Tongue (tissue), 3 donors: ENCODE measurements at places on chromosomes 1 and 21.

DNA sequence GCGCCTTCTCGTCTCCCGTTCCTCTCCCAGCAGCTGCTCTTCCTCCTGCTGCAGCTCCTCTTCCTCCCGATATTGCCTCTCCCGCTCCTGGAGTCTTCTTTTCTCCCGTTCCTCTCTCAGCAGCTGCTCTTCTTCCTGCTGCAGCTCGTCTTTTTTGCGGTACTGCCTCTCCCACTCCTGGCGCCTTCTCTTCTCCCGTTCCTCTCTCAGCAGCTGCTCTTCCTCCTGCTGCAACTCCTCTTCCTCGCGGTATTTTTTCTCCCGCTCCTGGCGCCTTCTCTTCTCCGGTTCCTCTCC, 5.3 kb downstream of the TCHH start:
- DNase-seq, result no peak

DNA sequence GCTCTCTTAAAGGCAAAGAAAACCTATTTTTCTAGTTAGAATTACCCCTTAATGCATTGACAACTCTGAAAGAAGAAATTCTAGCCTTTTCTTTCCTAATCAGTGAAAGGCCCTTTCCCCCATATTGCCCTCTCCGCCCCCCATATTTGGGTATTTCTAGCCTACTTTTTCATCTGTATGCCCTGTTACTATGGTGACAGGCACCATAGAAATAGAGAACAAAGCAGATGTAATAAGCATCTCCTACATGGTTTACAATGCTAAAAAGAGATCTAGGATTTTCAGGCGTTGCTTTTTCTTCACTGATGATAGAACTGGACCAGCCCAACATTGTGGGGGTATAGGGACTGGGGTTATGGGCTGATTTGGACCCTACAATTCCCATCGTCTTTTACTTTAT, 14.5 kb downstream of the LRRC8B start:
- no peak for DNase-seq

GRCh38 chr1:98898940-98899339, 105.7 kb downstream of the PLPPR5 start:
- DNase-seq, result no peak

- DNase-seq, result peak; percentile 89
These were observed 20.6 kb upstream of the SLC45A3 start for GRCh38 chr1:205700865-205701401.

GRCh38 chr21:37425684-37426083, 59.1 kb downstream of the DYRK1A start:
- no peak for DNase-seq

DNA sequence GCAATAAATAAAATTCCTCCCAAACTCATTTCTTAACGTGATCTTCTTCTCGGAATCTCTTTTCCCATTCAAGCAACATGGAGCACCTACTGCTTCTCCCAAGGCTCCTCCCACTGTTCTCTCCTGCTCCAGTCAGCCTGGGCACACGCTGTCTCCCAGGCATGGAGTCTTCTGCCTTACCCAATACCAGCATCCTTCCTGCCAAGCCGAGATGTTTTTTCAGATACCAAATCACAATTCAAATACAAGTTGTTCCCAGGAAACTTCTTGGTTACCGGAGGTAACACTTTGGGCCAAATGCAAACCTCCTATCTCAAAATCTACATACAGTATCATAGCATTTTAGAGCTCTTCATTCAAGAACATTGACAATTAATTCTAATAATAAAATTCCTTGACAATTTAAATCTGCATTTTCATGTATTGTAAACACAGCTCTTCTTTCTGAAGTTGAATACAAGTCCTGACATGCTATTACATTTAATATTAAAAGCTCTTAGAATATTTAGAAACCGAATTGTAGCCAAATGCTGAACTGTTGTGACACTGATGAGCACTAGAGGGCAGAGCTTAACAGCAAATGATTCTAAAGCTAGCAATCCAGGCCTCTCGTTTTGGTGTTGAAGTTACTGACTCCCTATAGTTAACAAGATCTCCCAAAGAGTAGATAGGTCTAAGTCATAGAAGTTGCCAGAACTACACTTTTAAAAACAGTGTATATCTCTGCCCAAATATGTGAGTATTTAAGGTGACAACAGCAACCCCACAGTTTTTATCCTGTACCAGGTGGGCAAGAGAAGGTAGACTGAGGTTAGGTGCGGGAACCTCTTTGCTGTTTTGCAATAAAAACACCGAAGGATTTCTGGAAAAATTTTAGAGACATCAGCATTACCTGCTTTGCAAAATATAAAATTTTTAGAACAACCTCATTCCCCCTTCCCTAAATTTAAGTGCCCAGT, 52.3 kb downstream of the BCAR3 start:
- peak; percentile 89 for DNase-seq

DNA sequence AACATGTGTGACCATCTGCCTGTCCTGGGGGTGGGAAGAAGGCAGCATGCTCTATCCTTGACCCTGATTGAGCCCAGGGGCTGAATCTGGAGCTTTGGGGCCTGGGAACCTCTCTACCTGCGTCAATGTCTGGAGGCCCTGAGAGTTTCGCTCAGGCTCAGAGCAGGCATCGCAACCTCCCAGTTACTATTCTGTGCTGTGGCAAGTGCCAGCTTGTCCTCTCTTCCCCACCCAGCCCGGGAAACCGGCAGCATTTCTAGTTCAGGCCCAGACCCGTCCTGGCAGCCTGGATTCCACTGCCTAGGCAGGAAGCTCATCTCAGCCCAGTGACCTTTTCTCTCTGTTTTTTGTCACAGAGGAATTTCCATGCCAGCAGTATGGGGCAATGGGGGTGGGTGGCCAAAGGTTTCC, 10.0 kb upstream of the IRF6 start:
- DNase-seq, result peak; percentile 75

GRCh38 chr1:81574408-81574807, 226.3 kb upstream of the ADGRL2 start:
- peak; percentile 39 for DNase-seq

DNA sequence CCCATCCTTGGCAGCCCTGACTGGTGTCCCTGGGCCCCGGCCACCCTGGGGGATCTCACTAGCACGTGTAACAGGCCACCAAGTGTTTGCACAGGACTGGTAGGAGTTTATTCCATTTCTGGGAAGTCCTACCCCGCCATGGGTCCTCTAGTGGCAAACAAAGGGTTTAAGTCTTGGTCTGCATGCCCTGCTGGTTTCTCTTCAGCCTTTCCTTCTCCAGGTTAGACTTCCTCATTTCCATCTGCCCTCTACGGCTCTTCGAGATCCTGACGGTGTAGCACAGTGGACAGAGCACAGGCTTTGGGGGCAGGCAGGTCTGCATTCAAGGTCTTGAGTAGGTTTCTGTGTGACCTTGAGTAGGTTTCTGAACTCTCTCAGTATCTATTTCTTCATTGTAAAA, 2.8 kb downstream of the AGTRAP start:
- DNase-seq, result no peak

DNA sequence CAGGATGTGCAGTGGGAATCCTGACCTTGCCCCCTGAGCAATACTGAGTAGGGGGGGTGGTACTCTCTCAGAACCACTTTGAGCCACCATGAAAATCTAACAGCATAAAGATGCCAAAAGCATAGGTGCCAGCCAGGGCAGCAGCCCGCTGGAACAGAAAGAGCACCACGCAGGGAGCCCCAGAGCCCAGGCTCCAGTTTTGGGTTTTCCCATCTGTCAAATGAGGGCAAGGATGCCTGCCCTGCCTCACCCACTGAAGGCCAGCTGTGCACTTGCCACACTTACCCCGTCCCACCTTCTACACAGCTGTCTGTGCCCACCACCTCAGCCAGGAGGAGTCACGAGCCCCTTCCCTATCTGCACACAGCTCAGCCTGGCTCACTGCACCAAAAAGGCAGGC, 20.8 kb downstream of the LRP8 start:
- no peak for DNase-seq

- no peak for DNase-seq
These were observed 553.3 kb upstream of the ZRANB2 start for GRCh38 chr1:71634159-71634558.

DNA sequence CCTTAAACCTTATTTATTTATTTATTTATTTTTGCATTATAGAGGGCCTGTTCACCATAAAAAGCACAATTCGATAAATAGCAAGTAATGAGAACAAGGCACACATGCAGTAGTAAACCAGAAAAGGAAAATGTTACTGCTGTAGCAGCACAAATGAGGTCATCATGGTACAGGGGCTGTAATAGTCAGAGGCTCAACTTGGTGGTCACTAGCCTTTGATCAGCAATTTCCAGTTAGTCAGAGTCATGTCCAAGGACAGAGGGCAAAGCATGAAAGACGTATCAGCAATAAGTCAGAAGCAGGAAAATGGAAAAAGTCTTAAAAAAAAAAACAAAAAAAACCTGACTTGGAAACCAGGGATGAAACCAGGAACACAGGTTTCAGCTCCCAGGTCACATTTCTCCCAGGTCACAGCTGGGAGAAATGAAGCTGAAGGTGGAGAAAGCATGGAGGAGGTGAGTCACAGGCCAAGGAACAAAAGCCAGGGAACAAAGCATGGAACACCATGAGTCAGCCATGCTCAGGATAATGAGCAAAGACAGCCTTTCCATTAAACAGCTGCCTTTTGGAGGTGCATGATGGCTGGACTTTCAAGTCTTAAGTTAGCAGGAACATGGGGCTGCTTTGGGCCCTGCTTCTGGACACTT, 556.3 kb downstream of the LTN1 start:
- no peak for DNase-seq

DNA sequence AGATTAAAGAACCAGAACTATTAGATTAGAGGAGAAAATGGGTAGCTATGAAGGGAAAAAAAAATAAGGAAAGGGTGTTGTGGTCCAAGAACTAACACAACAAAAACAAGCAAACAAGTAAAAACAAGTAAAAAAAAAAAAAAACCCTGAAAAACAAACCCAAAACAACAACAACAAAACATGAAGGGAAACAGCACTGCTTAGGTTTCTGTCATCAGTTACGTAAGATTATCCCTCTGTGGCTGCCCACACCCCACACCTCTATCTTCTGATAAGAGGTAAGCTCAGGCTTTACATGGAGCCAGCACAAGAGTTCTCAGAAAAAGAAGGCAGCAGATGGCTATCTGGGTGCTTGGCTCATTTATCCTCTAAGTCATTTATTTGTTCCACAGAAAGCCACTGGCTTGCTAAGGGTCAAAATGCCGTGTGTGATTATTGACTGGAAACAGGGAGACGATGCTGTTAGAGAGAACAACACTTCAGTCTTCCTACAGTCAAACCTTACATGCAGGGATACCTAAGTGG, 57.5 kb downstream of the KIAA0319L start:
- no peak for DNase-seq

- peak; percentile 92 for DNase-seq
These were observed 4.4 kb upstream of the ZNF692 start for GRCh38 chr1:248862998-248863881.

DNA sequence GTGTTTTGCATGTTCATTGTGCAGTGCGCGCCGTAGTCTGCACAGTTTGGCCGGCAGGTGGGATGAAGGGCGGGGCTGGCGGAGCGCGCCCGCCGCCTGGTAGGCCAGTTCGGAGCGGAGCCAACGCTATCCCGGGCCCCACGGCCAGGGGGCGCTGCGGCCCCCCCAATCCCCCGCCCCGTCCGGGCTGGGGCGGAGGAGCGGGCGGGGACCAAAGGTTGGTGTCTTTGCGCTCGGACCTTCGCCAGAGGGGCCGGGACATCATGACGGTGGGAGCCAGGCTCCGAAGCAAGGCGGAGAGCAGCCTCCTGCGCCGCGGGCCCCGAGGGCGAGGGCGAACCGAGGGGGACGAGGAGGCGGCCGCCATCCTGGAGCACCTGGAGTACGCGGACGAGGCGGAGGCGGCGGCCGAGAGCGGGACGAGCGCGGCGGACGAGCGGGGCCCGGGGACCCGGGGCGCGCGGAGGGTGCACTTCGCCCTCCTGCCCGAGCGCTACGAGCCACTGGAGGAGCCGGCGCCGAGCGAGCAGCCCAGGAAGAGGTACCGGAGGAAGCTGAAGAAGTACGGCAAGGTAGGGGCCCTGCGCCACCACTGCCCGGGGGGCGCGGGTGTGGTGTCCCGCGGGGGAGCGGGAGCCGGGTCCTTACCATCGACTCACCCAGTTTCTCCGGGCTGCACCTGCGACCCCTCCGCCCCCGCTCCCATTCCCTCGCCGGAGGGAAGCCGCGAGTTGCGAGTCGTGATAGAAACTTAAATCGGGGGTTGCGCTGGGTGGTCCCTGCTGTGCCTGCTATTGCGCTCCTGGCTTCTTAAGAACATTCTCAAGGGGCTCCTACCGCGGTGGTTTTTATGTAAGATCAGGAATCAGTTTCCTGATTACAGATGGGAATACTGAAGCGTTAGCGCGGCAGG, at the start of gene C1orf115:
TSS of gene C1orf115 (plus strand) at position 224 of the 913 bp plus-strand sequence. CDS start at position 264, 40 bp downstream.
- peak; percentile 78 for DNase-seq

- no peak for DNase-seq
These were observed 6.0 kb downstream of the CYB561D1 start for GRCh38 chr1:109499661-109500536.

DNA sequence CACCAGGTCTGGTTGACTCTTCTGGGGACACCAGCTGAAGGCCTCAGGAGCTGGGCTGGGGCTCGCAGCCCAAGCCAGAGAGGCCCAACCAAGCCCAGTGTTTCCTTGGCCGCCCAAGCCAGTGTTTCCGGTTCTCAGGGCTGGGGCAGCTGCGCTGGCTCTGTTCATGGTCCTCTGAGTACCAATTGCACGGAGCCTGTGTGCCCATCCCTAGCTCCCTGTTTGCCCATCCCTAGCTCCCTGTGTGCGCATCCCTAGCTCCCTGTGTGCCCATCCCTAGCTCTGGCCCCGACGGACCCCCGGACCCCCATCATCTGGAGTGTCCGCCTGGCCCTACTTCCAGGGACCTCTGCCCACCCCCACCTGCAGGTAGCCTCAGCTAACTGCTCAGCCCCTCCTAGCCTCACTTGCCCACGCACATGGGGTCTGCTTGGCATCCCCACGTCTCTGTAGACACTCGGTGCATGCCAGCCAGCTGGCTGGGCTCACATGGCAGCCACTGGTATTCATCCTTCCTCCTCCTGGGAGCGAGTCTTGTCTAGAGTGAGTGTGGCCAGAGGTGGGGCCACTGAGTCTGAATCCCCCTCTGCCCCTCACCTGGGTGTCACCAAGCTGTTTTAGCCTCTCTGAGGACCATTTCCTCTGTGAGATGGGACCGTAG, 64.0 kb downstream of the WNT9A start:
- DNase-seq, result no peak

- DNase-seq, result no peak
These were observed 381.0 kb downstream of the HHAT start for GRCh38 chr1:210709701-210710100.

GRCh38 chr1:229538945-229539344, 19.6 kb downstream of the ABCB10 start:
- no peak for DNase-seq

- DNase-seq, result peak; percentile 73
These were observed 6.5 kb upstream of the ATP1A2 start for GRCh38 chr1:160108888-160109662.

- DNase-seq, result no peak
These were observed 462.1 kb upstream of the DEPDC1 start for GRCh38 chr1:68958958-68959357.
